ENCODE measurements at places on chromosomes 6 and 20. TPM values are rescaled to one million over a fixed set of nuclear protein-coding genes. Genes with fewer than 3 reads are reported as not detected.

Gene TNF
- 0.15 TPM for total RNA-seq

Gene C20orf202
- not detected for total RNA-seq

Gene BTN1A1
- total RNA-seq = not detected

Gene BMP7
- not detected for total RNA-seq

Gene SERPINB6
- total RNA-seq = 43.3 TPM

Gene TFAP2B
- not detected for total RNA-seq

Gene SRMS
- not detected for total RNA-seq

Gene PDE10A
- total RNA-seq = 0.48 TPM

Gene HLA-DMB
- 9.6 TPM for total RNA-seq

GRCh38 chr6:107231243-107231642, 115.9 kb upstream of the BEND3 start:
- DNase-seq = no peak

GRCh38 chr6:21180155-21180554, 413.4 kb upstream of the SOX4 start:
- DNase-seq = no peak

DNA sequence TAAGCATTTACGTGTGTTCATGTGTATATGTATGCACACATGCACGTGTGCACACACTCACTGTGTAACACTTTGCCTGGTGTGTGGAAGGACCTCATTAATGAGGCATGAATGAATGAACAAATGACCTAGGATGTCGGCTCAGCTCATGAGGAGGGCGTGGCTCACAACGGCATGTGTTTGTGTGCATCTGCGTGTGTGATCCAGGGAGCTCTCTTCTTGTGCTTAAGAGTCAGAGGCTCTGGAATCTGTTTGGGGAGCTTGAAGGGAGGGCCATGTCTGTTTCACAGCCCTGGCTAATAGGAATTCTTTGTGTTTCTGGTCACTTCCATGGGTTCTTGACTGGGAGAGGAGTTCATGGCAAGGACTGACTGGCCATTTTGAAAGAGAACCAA, 32.7 kb downstream of the TOX2 start:
- DNase-seq = no peak

DNA sequence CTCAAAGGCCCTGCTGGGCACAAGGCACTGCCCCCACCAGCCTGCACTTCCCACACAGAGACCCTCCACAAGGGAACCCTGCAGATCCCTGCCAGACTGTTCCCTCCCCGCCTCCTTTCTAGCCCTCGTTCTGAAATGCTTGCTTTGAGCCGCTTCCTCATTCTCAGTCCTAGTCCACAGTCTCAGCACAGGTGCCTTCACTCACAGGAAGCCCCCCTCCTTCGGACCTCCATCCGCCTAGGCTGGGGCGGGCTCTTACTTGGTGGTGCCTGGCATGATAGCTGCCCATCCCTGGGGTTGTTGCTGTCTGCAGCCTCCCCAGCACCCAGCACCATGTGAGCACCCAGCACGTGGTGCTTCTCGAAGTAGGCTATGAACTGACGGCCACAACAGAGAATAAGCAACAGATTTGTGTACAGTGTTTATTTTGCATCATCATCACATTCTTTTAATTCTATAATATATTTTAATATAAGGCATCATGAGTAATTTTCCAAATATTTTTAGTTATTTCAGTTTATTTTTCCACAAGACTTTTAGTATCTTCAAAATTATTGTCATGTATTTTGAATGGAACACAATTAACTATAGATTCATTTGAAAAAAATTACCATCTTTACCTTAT, 12.3 kb downstream of the CST5 start:
- DNase-seq = no peak

- no peak for DNase-seq
These were observed 133.1 kb downstream of the LY86 start for GRCh38 chr6:6721606-6722005.

GRCh38 chr20:7406671-7407070, 533.6 kb downstream of the HAO1 start:
- DNase-seq = no peak

DNA sequence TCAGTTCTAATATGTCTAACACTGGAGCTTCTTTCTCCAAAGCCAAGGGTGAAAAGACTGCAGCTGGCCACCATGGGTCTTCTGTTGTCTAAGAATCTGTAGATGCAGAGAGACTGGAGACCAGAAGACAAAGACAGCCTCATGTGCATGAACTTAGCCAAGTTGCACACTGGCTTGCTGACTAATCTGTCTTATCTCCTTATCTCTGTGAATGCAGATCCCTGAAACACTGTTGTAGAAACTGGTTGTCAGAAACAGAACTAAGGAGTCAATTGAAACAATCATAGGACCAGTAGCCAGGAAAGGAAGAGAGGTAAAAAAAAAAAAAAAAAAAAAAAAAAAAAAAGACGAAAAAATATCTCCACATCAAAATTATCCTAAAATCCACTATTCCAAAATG, 109.7 kb downstream of the BFSP1 start:
- no peak for DNase-seq

GRCh38 chr20:4220756-4221155, 205.4 kb upstream of the RNF24 start:
- no peak for DNase-seq

DNA sequence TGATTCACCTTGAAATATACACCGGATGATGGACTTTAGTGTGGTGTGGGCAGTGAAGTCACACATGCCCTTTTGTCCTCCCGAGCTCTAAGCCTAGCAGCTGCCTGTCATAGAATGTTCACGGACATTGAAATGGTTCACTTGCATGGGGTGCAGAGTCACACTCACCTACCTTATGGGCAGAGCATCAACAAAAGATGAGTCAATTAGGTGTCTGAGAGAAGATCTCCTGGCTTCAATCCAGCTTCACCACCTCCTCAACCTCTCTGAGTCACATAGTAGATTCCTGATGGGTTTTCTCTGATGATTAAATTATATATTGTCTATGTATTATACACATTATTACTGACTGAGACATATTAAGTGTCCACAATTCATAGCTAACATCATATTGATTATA, 48.1 kb upstream of the HLA-E start:
- no peak for DNase-seq
